ENCODE measurements at places on chromosomes 7 and 10.

- no peak for DNase-seq
Observed at GRCh38 chr7:145169908-145170307, 334.1 kb upstream of the TPK1 start.

DNA sequence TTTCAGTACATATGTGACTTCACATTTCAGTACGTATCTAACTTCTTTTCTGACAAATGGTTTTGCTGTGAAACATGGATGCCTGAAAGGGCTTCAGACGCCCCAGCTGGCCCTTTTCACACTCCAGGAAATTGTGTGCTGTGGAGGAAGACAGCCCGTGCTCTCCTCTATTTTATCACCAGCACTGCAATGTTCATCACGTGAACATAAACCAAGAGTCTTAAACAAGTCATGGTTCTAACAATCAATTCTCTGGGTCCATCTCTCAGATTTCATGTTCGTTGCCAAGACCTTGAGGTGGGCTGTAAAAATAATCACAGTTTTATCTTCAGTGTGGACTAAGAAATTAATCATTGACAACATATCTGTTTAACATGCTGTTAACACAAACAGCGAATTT, 141.2 kb downstream of the WDR37 start:
- no peak for DNase-seq

- DNase-seq, result no peak
Observed at GRCh38 chr10:20254078-20254477, 437.8 kb downstream of the PLXDC2 start.

DNA sequence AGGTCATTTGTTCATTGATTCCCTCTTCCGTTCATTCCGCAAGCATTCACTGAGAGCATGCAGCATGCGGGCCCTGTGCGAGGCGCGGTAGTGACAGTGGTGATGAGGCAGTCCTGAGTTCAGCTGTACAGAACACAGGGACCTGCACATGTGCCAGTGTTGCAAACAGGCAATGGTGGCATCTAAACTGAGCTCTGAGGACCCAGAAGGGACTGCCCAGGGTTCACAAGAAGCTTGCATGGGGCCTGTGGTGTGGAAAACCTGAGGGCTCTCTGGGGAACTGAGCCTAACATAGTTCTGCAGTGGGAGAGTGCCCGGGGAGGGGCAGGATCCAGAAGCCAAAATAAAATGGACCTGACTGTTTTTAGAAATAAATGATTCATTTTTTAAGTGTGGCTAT, 13.2 kb downstream of the ZNF488 start:
- DNase-seq, result no peak

DNA sequence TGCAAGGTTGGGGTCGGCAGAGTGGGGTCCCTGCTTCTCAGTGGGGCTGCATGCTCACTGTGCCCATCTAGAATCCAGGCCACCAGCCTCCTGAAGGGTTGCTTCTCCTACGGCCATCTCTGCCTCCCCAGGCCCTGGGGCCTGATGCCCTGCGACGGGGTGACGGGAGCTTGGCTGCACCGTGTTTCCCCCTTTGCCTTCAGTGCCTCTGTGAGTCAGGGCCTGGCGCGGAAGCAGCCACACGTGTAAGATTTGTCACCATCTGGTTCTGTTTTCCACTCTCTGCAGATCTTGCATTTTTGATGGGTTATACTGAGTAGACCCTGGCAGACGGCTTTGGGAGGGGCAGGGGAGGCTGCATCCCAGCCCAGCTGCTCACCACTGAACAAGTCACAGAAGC, 7.2 kb downstream of the ADAMTS14 start:
- DNase-seq, result no peak

GRCh38 chr10:82289945-82290344, 415.0 kb downstream of the NRG3 start:
- no peak for DNase-seq

DNA sequence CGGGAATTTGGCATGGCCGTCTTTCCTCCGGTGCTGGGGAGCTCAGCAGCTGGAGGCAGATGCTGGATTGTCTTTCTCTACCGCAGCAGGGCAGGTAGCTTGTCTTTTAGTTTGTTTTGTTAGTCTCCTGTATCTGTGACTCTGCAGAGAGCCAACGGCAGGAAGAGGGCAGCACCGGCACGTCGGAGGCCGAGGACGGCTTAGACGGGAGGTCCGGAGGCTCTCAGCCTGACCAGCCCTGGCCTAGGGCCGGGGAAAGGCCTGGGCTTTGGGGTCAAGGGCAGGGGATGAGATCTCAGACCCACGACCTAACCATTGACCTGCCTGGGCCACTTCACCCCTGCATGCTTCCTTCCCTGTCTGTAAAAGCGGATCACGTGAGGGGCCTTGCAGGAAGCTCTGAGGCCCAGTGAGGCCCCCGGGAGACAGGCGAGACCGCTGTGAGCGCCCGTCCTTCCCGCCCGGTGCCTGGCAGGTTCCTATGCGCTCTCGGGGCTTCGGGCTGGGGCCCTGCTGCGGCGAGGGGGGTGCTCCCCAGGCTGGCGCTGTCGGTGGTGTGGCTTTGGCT, 72.7 kb downstream of the LHPP start:
- DNase-seq, result no peak

DNA sequence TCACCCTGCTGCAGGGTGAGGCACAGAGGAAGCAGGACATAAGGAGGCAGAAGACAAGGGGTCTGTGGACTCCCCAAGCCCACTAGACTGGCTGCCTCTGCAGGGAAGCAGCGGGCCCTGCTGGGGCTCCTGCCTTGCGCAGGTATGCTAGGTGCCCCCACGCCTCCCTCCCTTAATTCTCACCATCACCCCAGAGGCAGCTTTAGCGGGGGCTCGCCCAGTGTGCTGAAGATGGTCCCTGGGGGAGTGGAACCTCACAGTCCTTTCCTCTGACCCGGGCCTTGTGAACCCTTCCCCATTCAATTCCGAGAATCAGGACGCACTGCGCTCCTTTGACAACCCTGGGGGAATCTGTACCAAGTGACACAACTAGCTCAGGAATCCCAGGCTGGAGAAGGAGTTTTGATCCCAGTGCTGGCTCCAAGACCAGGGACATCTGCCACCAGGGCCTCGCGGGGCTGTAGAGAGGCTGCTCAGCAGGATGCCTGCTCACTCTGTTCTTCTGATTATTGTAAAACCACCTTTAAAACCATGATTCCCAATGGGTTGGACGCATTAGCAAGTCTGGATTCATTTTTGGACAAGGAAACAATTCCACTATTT, 468.4 kb downstream of the TCERG1L start:
- DNase-seq, result no peak

- DNase-seq, result no peak
Observed at GRCh38 chr10:86443069-86443468, 76.5 kb upstream of the GRID1 start.

DNA sequence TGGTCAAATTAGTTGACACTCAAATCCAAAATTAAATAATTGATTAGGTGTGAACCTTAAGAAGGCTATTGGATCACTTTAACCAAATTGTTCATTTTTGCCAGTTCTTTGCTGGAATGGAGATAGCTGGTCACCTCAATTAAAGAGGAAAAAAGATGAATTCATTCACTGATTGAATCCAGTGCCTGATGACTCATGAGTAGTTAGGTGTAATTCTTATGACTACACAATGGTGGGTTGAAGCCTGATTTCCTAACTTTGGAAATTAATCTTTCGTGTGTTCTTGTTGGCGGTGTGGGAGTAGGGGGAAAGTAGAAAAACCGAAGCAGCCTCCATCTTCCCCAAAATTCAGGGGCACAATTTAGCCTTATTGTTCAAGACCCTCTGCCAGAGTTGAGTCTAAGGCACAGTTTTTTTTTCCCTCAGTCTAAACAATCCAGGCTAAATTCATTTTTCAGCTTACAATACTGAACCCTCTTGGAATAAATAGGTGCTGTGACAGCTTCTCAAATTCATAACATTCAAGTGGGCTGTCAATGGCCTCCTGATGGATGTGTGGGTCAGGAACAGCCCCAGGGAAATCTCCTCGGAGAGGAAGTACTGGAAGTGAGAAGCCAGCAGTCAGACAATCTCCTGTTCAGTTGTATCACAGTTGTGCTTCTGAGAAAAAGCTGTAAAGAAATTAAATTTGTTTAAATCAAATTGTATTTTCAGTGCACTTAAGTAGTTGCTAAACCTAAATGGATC, 356.6 kb downstream of the BBS9 start:
- DNase-seq, result no peak

DNA sequence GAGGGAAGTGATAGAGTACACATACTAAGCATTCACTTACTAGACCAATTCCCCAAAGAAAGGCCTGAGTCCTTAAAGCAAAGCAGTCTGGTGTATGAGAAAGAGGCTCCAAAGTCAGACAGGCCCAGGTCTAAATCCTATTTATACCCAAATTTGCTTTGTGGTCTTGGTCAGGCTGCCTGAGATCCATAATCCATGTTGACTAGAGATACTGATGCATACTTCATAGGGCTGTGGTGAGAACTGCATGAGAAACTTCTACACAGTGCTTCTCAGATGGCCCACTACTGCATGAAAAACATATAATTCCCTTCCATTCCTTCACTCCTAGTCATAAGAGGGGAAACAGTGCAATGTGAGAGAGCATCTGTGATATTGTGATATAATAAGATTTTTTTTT, 81.6 kb upstream of the SP4 start:
- no peak for DNase-seq

Measured in activated T-cell treated with anti-CD3 and anti-CD28 coated beads, Interleukin-2, amount 50 U/mL, for 48 hours (primary cell).